ENCODE measurements at places on chromosomes 5 and 9. TPM values are rescaled to one million over a fixed set of nuclear protein-coding genes. Genes with fewer than 3 reads are reported as not detected.

The SPIN1 gene
- total RNA-seq: 64.4 TPM

The ZNF366 gene
- not detected for total RNA-seq

GRCh38 chr9:79812507-79813257 lies 240.9 kb downstream of the TLE4 start:
- DNase-seq: peak; percentile 10

DNA sequence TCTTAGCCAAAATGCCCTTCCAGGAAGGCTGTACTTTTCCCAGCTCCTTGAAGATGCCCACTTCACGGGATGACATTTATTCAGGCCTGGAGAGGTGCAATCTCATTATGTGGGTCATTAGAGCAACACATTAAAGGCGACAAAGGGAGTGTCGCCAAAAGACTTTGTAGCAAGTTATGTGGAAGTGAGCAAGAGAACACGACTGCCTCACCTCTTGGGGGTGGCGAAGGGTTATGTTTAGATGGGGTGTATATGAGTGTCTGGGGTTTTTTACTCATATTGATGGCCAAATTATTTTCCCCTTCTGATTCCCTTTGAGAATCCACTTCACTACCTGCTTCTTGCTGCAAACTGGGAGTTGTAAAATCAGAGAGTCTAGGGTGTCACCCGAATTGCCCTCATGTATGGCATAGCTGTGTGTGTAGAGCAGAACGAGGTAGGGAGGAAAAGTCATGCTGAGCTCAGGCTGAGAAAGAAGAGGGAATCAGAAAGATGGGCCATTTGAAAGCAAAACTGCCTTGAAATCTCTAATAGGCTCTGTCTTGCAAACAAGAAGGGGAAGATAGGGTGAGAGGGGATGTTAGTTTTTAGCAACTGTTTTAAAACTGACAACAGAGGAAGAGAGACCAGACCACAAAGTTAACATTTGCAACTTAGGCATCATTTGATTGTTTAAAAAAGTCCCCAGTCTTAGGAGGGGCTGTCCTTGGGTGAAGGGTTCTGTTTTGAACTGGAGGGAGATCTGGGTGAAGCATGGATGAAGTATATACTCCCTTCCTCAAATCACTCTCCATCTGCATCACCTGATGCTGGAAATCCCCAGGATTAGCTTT lies 97.1 kb upstream of the IL12B start:
- no peak for DNase-seq

Data from H4 (cell line).